Spleen (tissue), 13 donors: ENCODE measurements at places on chromosomes 6 and 20. TPM values are rescaled to one million over a fixed set of nuclear protein-coding genes. Genes with fewer than 3 reads are reported as not detected.

Gene CST7
- 67.4 TPM for total RNA-seq

Gene OR2B3
- not detected for total RNA-seq

Gene PDE7B
- 1.2 TPM for total RNA-seq

Gene SLA2
- total RNA-seq = 12.1 TPM

GRCh38 chr20:36199345-36200257, 36.7 kb upstream of the AAR2 start:
- peak; percentile 82 for DNase-seq
- no peak overlapping the region for H3K4me3 ChIP-seq
- H3K4me1 ChIP-seq = peaks cover 14% of the 10 kb centered on the region
- H3K27me3 ChIP-seq = no peaks in the 10 kb centered on the region

- no peak overlapping the region for H3K4me3 ChIP-seq
- no peaks in the 10 kb centered on the region for H3K36me3 ChIP-seq
- DNase-seq = no peak
These were observed 39.2 kb upstream of the NHSL1 start for GRCh38 chr6:138538390-138539031.

DNA sequence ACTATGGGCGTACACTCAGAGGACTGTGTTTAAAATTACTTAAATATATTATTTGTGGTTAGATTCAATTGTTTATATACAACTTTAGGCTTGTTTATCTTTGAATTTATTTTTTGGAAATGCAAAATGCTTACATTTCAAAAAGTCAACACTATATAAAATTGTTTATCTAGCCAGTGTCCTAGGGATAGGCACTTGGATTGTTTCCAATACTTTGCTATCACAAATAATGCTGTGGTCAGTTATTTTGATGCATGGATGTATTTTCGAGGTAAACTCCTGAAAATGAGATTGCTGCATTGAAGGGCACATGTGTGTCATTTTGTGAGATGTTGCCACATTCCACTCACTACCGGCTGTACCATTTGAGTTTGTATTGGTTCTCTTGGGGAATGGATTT, 213.9 kb downstream of the SLC24A3 start:
- H3K36me3 ChIP-seq = no peaks in the 10 kb centered on the region
- no peaks in the 10 kb centered on the region for H3K4me1 ChIP-seq
- H3K27ac ChIP-seq = no peak overlapping the region
- no peak overlapping the region for H3K4me3 ChIP-seq
- H3K27me3 ChIP-seq = no peaks in the 10 kb centered on the region

- no peak for DNase-seq
- H3K27ac ChIP-seq = peak overlapping the region; percentile 28
- peaks cover 11% of the 10 kb centered on the region for H3K4me1 ChIP-seq
These were observed 31.8 kb downstream of the PIM1 start for GRCh38 chr6:37201726-37202125.

DNA sequence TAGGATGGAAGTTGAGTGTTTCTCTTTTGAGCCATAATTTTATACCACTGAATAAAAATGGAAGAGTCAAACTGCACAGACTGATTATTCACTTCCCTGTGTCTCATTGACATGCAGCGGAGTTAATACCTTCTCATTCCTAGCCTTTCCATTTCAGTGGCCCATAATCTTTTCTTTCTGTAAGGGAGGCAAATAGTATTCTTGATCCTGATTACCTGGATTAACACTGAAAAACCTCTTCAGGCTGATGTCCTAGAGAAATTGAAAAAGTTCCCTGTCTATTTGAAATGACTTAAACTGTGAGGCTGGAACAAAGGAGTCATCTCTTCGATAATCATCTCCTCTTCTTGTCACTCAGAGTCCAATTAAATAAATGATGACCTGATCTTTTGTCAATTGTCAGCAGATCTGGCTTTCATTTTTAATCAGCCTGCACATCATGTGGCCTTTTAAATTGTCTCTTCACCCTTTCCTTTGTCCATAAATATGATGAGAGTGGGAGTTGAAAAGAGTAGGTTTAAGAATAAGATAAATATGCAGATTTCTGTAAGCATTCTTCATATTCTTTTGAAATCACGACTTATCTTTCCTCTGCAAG, 713.0 kb downstream of the EPM2A start:
- H3K27ac ChIP-seq = no peak overlapping the region
- H3K4me3 ChIP-seq = no peak overlapping the region
- no peak for DNase-seq
- no peaks in the 10 kb centered on the region for H3K27me3 ChIP-seq

- H3K27me3 ChIP-seq = no peaks in the 10 kb centered on the region
- peak within 1 kb of the TSS; percentile 89 for H3K4me3 ChIP-seq
- H3K27ac ChIP-seq = no peak within 1 kb of the TSS
- DNase-seq = peak; percentile 82
- no peaks in the 10 kb centered on the region for H3K36me3 ChIP-seq
These were observed at the start of gene SLC4A11 for GRCh38 chr20:3239026-3239866. TSS of gene SLC4A11 (minus strand) at chr20:3239190. CDS start at chr20:3239137, 53 bp downstream.

GRCh38 chr6:49205526-49205925, 257.5 kb downstream of the MMUT start:
- no peaks in the 10 kb centered on the region for H3K27me3 ChIP-seq
- no peaks in the 10 kb centered on the region for H3K36me3 ChIP-seq
- no peak for DNase-seq
- H3K4me3 ChIP-seq = no peak overlapping the region

GRCh38 chr6:53526000-53526399, 18.9 kb downstream of the GCLC start:
- no peak for DNase-seq
- no peak overlapping the region for H3K4me3 ChIP-seq

DNA sequence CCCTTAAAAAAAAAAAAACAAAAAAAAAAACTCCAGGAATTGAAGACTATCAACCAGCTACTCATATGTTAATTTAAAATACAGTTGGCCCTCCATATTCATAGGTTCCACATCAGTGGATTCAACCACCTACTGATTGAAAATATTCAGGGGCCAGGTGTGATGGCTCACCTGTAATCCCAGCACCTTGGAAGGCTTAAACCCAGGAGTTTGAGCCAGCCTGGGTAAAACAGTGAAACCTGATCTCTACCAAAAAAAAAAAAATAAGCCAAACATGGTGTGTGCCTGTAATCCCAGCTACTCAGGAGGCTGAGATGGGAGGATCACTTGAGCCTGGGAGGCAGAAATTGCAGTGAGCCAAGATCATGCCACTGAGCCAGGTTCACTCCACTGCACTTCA, 72.4 kb upstream of the SMIM8 start:
- no peak for DNase-seq
- no peaks in the 10 kb centered on the region for H3K4me1 ChIP-seq
- H3K27me3 ChIP-seq = no peaks in the 10 kb centered on the region
- peaks cover 87% of the 10 kb centered on the region for H3K36me3 ChIP-seq
- H3K27ac ChIP-seq = no peak overlapping the region
- no peak overlapping the region for H3K4me3 ChIP-seq

DNA sequence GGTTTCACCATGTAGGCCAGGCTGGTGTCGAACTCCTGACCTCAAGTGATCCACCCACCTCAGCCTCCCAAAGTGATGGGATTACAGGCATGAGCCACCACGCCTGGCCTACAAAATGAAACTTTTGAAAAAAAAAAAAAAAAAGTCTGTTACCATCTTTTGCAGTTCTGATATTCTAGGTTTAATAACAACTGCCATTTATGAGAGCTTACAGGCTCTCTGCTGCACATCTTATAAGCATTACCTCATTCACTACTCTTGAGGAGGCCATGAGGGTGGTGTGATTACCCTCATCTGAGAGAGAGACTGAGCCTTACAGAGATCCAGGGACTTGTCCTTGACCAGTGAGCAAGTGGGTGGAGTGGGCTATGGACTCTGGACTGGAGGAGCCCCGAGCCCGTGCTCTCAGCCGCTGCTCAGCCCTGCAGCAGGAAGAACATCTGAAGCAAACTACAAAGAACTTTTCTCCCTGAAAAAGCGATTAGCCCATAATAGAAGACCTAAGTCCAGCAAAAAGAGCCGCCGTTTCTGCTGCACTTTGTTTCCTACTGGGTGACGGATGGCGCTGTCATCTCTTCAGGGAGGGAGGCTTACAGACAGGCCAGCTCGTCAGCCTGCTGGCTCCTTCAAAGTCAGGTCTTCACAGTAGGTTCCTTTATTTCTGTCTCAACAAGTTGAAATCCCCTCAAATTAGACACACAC, 119.8 kb upstream of the AKAP12 start:
- H3K4me3 ChIP-seq = no peak overlapping the region
- H3K27ac ChIP-seq = no peak overlapping the region
- H3K36me3 ChIP-seq = no peaks in the 10 kb centered on the region
- peaks cover 8% of the 10 kb centered on the region for H3K4me1 ChIP-seq

- H3K27me3 ChIP-seq = no peaks in the 10 kb centered on the region
- peaks cover 67% of the 10 kb centered on the region for H3K36me3 ChIP-seq
- H3K4me1 ChIP-seq = peaks cover 47% of the 10 kb centered on the region
- DNase-seq = no peak
These were observed 71.0 kb downstream of the SSR1 start for GRCh38 chr6:7241709-7242645.

DNA sequence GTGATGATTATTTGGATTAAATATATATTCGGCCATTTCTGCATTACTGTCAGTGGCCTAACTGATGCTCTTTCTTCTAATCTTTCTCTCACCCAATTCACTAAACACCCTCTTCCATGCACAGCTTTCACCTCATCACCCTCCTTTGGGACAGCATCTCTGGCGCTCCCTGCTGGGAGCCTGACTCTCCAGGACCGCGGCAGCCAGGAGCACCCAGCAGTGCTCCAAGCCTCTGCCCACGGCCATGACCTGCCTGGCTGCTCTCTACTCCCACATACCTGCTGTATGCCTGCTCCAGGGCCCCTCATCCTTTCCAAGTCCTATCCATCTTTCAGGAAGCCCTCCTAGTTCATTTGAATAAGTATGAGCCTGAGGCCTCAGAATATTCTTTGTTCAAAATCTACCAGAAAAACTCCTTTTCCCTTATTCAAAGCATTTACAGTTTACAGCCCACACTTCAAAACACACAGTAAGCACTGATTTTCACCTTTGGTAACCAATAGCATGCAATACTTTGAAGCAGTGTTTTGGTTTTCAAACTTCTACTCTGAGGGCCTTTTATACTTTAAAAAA, 15.2 kb downstream of the CTCFL start:
- no peak for DNase-seq
- H3K4me1 ChIP-seq = peaks cover 5% of the 10 kb centered on the region
- H3K27me3 ChIP-seq = no peaks in the 10 kb centered on the region
- no peak overlapping the region for H3K4me3 ChIP-seq

- H3K4me3 ChIP-seq = no peak overlapping the region
- DNase-seq = no peak
- H3K36me3 ChIP-seq = no peaks in the 10 kb centered on the region
- no peaks in the 10 kb centered on the region for H3K27me3 ChIP-seq
These were observed 13.0 kb downstream of the DYNLT2 start for GRCh38 chr6:169738204-169738975.

DNA sequence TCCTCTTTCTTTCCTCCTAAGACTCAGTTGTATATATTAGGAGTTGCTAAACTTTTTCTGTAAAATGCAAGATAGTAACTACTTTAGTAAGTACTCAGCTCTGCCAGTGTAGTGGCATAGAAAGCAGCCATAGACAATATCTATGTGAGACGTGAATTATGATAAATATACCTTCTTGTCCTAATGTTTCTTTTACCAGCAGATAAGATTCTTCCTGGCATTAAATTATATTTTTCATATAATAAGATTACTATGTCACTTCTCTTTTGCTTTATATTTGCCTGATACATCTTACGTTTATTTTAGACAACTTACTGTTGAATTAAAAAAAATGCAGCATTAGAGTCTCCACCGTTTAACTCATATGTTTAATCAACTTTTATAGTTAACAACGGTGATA, 51.7 kb downstream of the HDGFL1 start:
- peak overlapping the region; percentile 58 for H3K27ac ChIP-seq
- H3K27me3 ChIP-seq = no peaks in the 10 kb centered on the region
- DNase-seq = no peak
- H3K4me3 ChIP-seq = no peak overlapping the region

GRCh38 chr20:48308882-48309281, 518.9 kb downstream of the PREX1 start:
- H3K4me1 ChIP-seq = no peaks in the 10 kb centered on the region
- no peak for DNase-seq
- no peaks in the 10 kb centered on the region for H3K36me3 ChIP-seq
- no peaks in the 10 kb centered on the region for H3K27me3 ChIP-seq
- no peak overlapping the region for H3K4me3 ChIP-seq

DNA sequence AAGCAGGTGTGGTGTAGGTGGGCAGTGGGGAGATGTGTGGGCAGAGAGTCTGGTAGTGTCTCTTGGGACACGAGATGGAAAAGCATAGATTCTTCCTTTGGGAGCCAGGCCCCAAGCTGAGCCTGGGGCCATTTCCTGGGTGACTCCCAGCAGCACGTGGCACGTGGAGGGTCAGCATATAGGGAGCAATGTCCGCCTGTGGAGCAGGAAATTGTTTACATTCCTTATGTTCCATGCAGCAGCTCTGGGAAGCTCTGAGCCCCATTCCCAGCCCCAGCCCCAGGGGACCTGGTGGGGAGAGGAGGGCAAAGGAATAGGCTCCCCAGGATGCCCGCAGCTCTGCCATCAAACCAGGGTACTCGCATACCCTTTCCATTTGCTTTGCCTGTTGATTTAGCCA, 57.6 kb downstream of the DAAM2 start:
- no peak overlapping the region for H3K4me3 ChIP-seq
- H3K4me1 ChIP-seq = no peaks in the 10 kb centered on the region
- no peaks in the 10 kb centered on the region for H3K27me3 ChIP-seq
- no peak for DNase-seq
- no peaks in the 10 kb centered on the region for H3K36me3 ChIP-seq

DNA sequence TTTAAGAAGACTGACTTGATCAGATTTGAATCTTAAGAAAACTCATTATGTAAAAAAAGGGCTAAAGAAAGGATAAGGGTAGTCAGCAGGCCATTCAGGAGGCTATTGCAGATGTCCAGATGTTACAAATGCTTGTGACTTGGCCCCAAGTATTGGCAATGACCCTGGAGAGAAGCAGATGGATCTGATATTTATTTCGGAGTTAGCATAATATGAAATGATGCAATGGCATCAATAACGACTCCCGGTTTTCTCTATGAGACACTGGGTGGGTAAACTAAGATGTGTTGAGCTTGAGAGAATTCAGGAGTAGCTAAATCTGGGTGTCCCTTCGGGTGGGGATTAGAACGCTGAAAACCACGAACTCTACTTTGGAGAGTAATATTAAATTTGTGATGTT, 149.7 kb downstream of the LAMA2 start:
- H3K4me1 ChIP-seq = no peaks in the 10 kb centered on the region
- H3K36me3 ChIP-seq = no peaks in the 10 kb centered on the region
- DNase-seq = no peak
- H3K27ac ChIP-seq = no peak overlapping the region
- H3K4me3 ChIP-seq = no peak overlapping the region

DNA sequence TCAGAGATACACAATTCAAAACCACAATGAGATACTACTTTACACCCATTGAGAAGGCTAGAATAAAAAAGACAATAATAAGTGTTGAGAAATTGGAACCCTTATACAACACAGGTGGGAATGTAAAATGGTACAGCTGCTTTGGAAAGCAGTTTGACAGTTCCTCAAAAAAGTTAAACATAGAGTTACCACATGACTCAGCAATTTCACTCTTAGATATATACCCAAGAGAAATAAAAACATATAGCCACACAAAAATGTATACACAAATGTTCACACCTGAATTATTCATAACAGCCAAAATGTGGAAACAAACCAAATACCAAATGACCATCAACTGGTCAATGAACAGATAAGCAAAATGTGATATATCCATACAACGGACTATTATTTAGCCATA, 161.1 kb upstream of the PLN start:
- no peak overlapping the region for H3K4me3 ChIP-seq
- H3K4me1 ChIP-seq = no peaks in the 10 kb centered on the region
- no peaks in the 10 kb centered on the region for H3K36me3 ChIP-seq
- DNase-seq = no peak

GRCh38 chr6:152775428-152775827, 24.8 kb downstream of the VIP start:
- no peaks in the 10 kb centered on the region for H3K27me3 ChIP-seq
- H3K4me3 ChIP-seq = no peak overlapping the region
- no peaks in the 10 kb centered on the region for H3K4me1 ChIP-seq
- no peak for DNase-seq
- no peak overlapping the region for H3K27ac ChIP-seq
